ENCODE measurements at places on chromosomes 11 and 22.

GRCh38 chr22:27797520-27798391 is 3.8 kb downstream of the MN1 start:
- DNase-seq, result no peak

GRCh38 chr11:134287561-134287960 is 11.4 kb downstream of the GLB1L3 start:
- no peak for DNase-seq

DNA sequence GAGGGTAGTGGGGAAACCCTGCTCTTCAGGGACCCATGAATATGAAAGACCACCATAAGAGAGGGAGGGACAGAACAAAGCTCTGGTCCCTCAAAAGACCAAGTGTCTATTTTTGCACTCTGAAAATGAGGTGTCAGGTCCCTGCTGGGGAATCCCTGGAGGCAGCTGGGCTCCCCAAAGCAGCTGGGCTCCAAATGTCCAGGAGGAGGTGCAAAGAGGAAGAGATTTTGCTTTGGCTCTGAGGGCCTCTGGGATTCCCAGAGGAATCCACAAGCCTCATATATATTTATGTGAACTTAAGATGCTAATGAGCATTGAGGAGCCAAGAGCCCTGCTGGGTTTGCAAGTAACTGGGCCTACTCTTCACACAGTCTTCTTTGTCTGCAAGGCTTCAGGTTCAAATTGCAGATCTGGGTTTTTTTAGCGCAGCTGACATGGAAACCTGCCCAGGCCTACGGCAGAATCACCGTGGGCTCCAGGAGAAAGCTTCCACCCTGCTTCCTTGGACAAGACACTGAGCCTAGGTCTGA is 26.0 kb downstream of the CLMP start:
- DNase-seq, result no peak

GRCh38 chr11:13247606-13248296 is 29.8 kb upstream of the BMAL1 start:
- DNase-seq, result no peak

- peak; percentile 57 for DNase-seq
Measured at GRCh38 chr22:39351689-39352214, 2.0 kb downstream of the SYNGR1 start.

DNA sequence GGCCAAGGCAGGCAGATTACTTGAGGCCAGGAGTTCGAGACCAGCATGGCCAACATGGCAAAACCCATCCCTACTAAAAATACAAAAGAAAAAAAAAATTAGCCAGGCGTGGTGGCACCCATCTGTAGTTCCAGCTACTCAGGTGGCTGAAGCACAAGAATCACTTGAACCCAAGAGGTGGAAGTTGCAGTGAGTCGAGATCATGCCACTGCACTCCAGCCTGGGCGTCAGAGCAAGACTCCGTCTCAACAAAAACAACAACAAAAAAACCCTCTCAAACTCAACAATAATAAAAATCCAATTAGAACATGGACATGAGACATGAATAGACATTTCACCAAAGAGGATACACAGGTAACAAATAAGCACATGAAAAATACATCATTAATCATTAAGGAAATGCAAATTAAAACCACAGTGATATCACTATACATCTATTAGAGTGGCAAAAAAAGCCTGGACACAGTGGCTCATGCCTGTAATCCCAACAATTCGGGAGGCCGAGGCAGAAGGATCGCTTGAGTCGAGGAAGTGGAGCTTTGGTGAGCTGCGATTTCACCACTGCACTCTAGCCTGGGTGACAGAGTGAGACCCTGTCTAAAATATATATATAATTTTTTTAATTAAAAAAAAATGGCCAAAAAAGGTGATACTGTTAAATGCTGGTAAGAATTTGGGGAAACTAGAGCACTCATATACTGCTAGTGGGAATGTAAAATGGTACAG is 12.7 kb upstream of the SEPTIN5 start:
- no peak for DNase-seq

GRCh38 chr11:117827521-117828511 is 3.3 kb upstream of the FXYD2 start:
- DNase-seq, result peak; percentile 36

- no peak for DNase-seq
Measured at GRCh38 chr11:125258291-125259032, 93.9 kb downstream of the PKNOX2 start.

GRCh38 chr11:8756201-8756600 is 73.6 kb downstream of the RPL27A start:
- no peak for DNase-seq

DNA sequence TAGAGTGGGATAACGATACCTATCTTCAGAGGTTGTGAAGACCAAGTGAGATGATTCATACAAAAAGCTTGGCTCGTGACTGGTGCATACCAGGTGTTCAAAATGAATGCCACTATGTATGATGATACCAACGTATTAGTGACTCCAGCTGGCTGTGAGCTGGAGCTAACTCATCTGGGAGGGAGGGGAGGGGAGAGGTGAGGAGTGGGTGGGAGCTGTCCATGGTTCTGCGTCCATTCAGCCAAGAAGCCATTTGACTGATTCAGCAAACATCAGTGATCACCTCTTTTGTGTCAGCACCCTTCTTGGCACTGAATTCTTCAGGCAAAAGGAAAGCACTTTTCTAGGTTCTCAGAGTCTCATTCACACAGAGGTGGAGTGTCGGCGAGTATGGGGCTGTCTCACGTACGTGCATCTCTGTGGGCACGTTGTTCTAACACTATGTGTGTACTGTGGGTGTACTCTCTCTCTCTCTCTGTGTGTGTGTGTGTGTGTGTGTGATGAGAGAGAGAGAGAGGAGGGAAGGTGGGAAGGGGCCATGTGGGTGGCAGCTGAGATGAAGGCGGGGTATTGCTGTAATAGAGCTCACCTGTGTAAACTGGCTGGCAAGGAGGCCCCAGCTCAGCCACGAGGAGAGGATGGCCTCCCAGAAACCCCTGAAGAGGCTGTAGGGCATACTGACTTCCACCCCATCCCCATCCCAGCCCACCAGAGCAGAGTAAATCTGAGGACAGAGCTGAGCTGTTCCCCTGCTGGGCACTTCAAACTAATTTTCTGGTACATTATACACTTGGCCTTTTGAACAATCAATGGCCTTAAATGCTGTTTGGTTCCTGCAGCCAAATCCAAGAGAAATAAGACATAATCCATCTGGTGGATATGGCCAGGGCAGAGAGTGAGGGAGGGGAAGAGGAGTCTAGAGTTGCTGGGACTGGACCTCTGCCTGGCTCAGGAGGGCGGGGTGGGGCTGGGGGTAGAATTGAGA is 96.1 kb upstream of the THY1 start:
- DNase-seq, result no peak

DNA sequence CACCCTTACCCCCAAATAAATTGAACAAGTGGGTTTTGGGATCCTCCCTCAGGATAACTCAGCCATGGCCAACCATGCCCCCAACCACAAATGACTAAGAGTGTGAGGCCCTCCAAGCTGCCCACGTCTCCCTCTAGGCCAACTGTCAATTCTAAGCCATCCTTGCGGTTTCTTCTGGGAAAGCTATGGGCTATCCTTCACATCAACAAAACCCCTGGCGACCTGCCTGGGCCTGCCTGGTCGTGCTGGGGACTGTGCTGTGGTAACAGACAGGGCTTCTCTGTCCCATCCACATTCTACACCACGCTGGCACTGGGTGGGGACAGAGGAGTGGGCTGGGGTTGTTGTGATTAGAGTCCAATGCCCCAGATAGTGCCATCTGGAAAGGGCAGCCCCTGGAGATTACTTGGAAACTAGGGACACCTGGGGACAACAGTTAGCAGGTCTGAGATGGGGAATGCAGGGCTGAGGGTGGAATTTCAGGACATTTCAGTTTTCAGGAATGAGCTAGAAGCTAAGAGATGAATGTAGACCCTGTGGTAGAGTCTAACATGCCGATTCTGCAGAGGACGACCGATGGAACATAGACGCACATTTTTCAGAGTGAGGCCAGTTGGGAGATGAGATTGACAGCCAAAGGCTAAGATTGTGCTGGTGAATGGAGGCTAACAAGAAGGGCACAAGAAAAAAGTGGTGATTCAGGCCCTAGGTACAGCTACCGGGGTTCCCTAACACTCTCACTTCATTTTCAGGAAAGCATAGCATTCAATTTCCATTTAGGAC is 131.9 kb downstream of the RASSF10 start:
- DNase-seq, result no peak
